ENCODE measurements at places on chromosomes 11 and 22. TPM values are rescaled to one million over a fixed set of nuclear protein-coding genes. Genes with fewer than 3 reads are reported as not detected.

DNA sequence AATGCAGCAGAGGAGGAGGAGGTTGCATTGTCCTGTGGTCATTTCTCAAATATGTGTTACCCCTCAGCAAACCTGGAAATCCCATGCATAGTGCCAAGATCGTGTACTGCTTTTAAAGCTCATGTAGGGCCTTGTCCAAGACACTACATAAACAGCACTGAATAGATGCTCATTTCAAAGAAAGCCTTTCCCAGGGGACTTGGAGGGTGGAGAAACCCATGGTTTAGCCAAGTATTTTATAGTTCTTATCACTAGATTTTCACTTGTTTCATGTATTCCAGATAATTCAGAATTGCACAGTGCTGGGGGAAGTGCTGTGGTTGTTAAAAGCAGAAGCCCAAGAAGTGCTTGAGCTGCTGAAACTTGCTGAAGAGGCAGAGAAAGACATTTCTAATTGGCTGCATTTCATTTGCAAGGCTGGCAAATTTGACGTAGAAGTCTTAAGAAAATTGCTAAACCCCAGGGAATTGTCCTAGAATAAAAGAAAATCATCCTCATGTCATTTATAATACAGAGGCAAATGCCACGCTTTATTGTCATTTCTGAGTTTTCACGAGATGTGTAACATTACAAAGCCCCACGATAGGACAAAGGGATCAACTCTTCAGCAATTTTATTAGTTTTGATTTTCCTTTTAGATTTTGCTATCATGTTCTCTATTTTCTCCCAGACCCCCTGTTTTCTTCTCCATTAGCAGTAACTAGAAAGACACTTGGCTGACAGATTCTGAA, 20.1 kb downstream of the CSRP3 start:
- no peak for DNase-seq

DNA sequence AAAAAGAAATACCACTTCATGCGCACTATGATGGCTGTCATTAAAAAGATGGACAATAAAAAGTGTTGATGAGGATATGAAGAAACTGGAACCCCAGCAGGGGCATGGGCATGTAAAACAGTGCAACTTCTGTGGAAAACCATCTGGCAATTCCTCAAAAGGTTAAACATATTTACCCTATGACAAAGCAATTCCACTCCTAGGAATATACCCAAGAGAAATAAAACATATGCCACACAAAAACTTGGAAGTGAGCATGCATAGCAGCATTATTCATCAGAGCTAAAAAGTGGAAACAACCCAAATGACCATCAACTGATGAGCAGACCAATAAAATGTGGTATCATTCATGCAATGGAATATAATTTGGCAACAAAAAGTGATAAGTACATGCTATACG, 50.1 kb downstream of the LRRC32 start:
- no peak for DNase-seq

GRCh38 chr11:79110796-79111195, 330.0 kb downstream of the TENM4 start:
- DNase-seq = no peak

FAM181B gene
- total RNA-seq = not detected

DNA sequence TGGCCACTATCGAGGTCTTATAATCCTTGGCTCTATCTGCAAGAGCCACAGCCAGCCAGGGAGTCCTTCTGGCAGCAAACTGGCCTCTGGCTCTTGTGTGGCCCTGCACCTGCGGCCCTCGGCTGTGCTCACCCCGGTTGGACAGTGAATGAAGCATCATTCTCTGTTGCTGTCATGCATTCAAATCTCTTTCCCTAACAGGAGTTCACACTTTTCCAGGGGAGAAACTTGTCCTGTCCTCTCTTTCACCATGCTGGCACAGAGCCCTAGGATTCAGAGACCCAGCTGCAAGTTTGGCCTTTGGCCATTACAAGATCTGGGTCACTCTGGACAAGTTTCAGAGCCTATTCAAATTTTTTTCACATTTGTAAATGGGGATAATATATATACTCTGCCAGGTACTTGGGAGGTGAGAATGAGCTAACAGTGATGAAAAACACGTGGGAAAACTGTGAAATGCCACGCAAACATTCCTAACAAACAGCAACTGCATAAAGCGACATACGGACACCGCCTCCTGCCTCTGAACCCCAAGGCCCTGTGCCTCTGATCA, 34.2 kb downstream of the TMEM184B start:
- no peak for DNase-seq

DNA sequence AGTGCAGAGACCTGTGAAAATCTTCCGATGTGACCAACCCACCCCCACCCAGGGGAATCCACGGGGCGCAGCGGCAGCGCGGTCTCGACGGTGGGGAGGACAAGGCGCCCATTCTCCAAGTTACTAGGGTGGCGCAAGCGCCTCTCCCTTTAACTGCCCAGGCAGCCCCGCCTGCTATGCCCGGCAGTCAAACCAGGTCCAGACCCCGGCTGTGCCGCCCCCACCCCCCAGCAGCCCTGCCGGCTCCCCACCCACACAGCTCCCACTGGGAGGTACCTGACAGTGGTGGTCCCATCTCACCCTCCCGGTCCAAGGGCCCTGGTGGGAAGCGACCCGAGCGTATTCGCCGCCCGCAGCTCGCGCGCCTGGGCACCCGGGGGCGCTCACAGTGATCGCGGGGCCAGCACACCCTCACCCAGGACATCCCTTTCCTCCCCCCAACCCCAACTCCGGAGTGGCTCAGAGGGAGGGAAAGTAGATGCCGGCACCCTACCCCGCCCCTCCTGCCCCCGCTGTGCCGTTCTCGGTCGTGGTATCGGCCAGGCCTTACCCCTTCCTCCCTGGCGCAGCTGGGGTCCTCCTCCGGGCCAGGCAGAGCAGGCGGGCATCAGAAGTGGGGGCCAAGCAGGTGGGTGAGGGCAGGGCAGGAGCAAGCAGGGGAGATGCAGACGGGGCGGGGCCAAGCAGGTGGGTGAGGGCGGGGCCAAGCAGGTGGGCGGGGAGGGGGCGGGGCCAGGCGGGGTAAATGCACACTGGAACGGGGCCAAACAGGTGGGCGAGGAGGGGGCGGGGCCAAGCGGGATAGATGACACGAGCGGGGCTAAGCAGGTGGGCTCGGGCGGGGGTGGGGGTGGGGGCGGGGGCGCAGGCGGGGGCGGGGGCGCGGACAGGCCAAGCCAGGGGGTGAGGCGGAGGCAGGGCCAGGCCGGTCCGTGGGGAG, at the start of gene TRPM5:
TRPM5 (minus strand) TSS at position 634 of the 940 bp plus-strand sequence. CDS start 21,478 bp downstream, outside the sequence.
- no peak for DNase-seq

- no peak for DNase-seq
Measured at GRCh38 chr11:113419454-113420003, 31.9 kb downstream of the ANKK1 start.

- no peak for DNase-seq
Measured at GRCh38 chr22:49880281-49880680, 26.6 kb downstream of the ZBED4 start.

SHANK3 gene
- 16.2 TPM for total RNA-seq

GRCh38 chr22:24420072-24420976, 7.1 kb upstream of the ADORA2A start:
- DNase-seq = no peak

DNA sequence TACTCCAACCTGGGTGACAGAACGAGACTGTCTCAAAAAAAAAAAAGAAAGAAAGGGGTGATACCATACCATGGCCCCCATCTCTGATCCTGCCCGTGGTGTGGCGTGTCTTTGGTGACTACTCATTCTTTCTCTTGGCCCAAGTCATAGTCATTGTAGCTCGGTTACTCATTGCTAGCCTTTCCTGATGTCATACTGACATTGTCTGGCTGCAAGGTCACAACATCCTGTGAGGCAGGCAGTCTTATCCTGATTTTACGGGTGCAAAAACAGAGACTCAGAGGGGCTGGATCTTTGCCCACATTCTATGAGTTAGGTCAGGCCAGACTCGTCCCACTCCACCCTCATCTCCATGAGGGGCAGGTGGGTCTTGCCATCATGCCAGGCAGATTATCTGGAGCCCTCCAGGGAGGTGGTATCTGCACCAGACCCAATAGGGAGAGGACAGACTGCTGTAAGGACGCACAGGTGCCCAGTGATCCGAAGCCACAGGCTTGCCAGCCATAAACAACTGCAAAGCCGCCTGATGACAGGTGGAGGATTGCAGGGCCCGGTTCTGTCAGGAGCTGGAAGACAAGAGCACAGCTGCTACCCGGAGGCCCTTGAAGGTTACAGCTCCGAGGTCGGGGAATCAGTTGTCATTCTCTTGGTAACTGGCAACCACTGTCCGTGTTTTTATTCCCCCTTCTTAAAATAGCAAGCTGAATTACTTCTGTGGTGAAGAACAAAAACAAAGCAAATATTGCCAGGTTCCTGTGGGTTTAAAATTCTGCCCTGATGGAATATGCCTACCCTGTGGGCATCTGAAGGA, 13.8 kb downstream of the TOM1 start:
- no peak for DNase-seq

FOLR2 gene
- total RNA-seq = 128 TPM

- no peak for DNase-seq
Measured at GRCh38 chr11:128902515-128903066, 11.4 kb downstream of the KCNJ5 start.

OR51E2 gene
- not detected for total RNA-seq

PANX3 gene
- total RNA-seq = not detected

- no peak for DNase-seq
Measured at GRCh38 chr11:80327956-80328614, 887.3 kb upstream of the TENM4 start.

DNA sequence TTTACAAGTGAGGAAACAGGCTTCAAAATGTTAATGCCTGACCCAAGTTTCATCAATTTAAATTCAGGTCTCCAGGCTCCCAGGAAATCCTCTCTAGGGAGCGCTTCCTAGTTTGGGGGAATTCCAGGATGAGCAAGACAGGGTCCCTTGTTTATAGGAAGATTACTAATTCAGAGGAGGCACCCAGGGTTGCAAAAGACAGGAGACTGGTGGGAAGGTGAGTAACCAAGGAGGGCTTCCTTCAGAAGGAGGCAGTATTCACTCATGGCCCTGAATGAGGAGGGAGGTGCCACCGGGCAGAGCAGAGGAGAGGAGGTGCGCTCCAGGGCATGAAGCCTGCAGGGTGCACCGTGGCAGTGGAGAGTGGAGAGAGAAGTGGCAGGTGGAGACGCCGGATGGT, 1.6 kb downstream of the TMEM132A start:
- no peak for DNase-seq

GRCh38 chr11:133360860-133361688, 171.2 kb downstream of the OPCML start:
- DNase-seq = no peak

DNA sequence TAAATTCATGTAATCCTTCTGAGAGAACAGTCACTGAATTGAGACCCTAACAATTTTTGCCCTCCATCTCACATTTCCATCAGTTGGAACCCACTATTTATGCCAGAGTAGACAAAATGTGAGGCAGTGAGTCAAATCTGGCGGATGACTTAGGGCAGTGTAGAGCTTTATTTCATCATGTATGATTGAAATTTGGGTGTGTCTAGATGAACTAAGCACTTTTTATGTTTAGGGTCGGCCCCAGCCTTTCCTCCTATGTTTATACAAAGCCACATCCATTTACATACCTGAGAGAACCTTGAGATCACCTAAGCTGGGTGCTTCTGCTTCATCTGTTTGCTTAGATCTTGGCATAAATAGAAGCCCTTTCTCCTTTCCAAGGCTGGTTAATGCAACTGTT, 15.0 kb upstream of the MUC15 start:
- DNase-seq = no peak

GRCh38 chr11:11988681-11989261, 19.7 kb downstream of the DKK3 start:
- no peak for DNase-seq

GRCh38 chr11:23473782-23474181, 613.5 kb upstream of the CCDC179 start:
- no peak for DNase-seq

DNA sequence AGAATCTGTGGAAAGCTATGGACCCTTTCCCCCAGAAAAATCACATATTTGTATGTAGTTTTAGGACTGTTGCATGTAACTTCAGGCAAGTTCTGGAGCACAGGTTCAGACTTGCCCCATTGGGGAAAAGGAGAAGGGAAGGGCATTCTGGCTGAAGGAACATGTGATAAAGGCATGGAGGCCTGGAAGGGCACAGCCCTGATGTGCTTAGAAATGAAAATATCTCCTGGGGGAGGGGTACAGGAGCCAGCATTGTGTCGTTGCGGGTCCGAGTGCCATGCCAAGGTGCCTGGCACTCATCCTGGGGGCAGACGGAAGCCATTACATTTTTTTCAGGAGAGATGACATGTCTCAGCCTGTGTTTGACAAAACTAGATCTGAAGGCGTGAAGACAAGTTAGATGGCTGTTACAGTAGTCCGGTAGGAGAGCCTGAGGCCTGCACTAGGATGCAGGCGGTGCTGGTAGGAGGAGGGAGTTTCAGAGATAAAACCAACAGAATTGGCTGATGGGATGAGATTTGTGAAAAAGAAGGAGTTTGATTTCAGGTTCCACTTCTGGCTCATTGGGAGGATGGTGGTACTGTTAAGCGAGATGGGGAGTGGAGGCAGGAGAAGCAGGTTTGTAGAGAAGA, 96.9 kb downstream of the TEAD1 start:
- DNase-seq = no peak

GRCh38 chr11:7670641-7671040, 2.7 kb downstream of the CYB5R2 start:
- no peak for DNase-seq

GRCh38 chr11:2772544-2773031, 72.8 kb upstream of the KCNQ1OT1 start:
- DNase-seq = no peak

GRCh38 chr22:36737776-36738175, 34.2 kb upstream of the CACNG2 start:
- no peak for DNase-seq

GLB1L3 gene
- not detected for total RNA-seq

CNIH2 gene
- total RNA-seq = not detected

DNA sequence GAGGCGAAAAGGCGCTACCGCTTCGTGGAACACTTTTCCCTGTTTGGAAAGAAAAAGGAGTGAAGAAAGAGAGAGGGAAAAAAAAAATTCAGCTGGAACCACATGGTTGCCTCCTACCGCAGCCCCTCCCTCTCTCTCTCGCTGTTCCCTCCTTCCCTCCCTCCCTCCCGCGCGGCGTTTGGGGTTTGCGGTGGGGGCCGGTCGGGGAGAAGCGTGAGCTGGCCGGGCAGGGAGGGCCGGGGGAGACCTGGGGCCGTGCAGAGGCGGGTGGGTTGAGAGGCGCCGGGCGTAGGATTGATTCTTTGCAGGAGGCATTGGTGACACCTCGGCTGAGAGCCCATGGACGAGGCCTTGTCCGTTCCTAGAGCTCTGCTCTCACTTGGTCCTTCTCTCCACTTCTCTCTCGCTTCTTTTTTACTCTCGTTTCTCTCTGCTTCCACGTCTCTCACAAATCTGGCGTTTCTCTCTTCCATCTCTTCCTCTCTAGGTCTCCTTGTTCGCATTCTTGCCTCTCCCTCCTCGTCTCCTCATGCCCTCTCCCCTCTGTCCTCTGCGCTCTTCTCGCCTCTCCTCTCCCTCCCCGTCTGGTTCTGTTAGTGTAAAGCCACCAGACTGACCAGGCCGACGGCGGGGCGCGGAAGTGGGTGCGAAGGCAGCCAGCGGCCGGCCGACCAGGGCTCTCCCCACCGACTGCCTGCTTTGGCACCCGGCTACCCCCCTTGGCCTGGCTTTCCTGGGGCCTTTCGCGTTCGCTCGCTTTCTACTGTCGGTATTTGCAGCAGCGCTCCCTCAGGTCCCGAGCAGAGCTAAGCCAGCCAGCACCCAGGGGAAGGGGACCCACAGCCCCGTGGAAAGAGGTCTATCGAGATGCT, at the start of gene CLMP:
CLMP (minus strand) TSS at position 61 of the 872 bp plus-strand sequence. CDS start 308 bp downstream, outside the sequence.
- DNase-seq = no peak

Data from omental fat pad (tissue), 4 donors.